ENCODE measurements at places on chromosomes 11 and 22.

- no peak for DNase-seq
These were observed 105.4 kb upstream of the FSHB start for GRCh38 chr11:30125456-30125855.

- DNase-seq = no peak
These were observed 168.8 kb upstream of the CADM1 start for GRCh38 chr11:115672999-115673411.

DNA sequence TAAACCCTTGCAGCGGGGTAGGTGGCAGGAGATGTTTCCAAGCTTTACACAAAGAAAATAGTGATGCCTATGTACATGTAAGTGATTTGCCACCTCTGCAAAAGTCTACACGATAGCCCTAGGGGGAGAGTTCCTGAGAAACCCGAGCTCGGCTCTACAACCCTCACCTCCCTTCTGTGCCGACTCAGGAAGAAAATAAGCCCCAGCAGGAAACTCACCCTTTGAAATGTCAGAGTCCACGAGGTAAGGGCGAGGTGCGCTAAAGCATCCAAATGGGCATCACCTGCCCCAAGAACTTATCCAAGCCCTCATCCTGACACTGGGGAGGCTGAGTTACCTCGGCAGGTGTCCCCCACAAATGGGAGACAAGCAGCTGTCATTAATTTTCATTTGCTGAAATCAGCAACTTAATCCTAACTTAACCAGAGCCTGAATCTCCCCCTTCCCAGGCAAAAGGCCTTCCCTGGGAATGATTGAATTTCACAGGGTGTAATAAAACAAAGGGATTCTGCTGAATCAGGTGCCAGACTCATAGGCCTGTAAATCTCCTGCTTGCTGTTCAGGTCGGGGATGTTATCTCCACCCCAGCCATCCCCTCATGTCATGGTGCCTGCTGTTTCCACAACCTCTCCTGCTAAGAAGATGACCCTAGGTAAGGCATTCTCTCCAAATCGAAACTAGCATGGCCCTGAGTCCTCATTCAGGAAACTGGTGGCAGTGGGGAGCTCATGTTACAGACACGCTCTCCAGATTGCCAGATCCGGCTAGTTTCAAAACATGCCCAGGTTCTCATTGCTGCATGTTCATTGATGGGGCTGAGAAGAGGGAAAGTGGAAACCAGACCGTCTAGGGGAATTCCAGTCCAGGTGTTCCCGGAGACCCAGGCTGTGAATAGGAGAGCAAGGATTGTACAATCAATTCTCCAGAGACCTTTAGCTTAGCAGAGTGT, 105.3 kb upstream of the KIRREL3 start:
- DNase-seq = no peak

DNA sequence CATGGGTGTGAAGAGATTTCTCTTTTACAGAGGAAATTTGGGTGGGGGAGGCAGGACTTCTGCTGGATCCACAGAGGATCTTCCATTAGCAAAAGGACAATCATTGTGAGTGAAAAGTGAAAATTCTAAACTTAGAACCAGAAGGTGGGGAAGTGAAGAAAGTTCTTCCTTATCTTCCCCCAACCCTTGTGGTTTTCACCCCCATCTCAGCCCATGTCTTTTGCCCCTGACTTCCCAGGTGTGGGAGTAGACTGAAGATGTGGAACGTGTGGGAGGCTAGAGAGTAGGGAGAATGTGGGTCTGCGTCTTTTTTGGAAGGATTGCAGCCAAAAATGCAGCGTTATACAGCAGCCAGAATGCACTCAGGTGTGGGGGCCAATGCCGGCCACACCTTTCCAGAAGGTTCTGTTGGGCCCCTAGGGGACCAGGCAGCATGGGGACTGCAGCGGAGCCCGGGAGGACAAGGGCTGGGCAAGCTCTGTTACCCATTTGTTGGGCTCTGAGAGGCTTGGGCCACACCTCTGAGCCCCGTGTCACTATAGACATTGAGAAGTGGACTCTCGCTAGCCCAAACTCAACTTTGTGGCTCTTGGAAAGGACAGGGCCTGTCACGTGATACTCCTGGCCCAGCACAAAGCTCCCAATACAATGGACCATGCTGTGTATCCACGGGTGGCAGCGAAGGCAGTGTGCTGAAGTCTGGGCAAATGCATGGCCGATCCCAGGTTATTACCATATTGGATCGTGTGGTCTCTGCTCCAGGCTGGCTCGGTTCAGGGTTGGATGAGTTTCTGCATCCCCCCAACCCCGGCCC, 32.8 kb upstream of the LINC01488 start:
- DNase-seq = no peak

- DNase-seq = no peak
These were observed 67.1 kb downstream of the PIWIL3 start for GRCh38 chr22:24707470-24707801.

DNA sequence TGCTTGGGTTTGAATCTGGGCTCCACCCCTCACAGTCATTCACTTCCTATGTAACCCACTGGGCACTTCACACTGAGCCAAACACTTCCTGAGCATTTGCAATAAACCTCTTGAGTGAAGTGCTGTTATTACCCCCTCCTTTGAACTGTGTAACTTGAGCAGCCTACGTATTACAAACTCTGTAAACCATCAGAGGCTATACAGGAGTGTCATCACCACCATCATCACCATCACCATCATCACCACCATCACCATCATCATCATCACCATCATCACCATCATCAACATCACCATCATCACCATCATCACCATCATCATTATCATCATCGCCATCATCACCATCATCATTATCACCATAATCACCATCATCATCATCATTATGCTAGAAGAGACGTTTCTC, 18.4 kb downstream of the RTL6 start:
- no peak for DNase-seq

- no peak for DNase-seq
These were observed 3.9 kb downstream of the CREB3L1 start for GRCh38 chr11:46281371-46281831.
